ENCODE measurements at places on chromosomes 7 and 10. TPM values are rescaled to one million over a fixed set of nuclear protein-coding genes. Genes with fewer than 3 reads are reported as not detected.

DNA sequence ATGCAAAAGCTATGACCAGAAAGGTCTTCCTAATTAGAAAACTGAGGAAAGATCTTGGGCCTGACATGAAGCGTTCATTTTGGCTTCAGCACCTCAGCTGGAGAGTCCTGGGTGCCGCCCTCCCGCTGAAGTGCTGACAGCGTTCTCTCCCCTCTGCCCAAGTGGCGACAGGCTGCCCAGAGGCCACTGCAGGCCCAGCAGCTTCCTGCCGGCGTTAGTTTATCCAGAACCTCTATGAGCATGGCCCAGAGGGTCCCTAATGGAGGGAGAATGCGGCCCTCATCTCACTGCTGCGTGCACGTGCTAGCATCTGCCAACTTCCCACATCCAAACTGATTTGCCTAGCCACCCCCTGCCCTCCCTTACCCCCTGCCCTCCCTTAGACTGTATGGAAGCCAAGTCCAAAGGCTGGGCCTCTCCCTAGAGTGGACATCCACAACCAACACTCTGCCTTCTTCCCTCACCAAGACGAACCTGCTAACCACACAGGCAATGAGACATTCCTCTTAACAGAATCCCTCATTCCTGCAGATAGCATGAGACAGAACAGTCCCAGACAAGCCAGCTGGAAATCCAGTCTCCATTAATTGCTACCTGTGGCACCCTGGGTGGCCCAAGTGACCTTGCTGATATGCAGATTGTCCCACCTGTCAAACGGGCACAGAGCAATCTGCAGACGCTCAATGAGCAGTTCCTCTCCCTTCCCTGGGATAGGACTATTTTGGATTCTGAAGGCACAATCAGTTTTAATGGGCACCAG lies 108.4 kb downstream of the C10orf90 start:
- DNase-seq: no peak

DNA sequence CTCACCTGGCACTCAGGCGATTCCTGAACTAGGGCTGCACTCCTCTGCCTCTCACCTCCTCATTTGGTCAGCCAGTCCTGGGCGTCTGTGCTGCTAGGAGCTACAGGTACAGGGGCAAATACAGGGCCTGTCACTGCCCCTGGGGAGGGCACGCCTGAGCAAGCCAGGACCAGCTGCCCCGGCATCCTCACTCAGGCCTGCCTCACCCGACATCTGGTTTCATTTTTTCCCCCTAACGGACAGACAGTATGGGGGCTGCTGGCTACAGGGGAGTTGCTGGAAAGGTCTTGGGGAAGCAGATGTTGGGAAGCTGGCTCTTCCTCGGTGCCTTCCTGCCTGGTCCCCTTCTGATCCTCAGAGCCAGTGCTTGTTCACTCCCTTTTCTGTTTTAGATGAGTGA lies 77.3 kb upstream of the PPIF start:
- DNase-seq: no peak

The HGF gene
- 15.0 TPM for polyA plus RNA-seq

DNA sequence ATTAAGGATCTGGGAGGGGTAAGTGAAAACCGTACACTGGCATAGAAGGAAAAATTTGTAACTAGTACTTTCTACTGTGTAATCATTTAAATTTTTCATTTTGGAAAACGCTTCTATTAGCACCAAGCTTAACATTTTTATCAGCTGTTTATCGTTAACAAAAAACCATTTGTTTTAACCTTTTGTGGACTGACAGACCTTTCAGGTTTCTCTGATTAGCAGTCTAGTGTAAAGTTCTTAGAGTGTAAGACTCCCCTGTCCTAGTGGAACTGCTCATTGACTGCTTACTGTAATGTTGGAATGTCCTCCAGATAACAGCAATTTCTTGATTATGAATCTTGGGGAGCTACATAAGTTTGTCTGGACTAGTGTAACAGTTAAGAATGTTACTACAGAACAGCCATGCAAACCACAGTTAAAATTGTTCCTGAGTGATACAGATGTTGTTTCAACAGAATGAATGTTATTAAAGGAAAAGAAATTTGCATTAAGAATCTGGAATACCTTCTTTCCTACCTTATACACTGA lies 2.0 kb downstream of the DBF4 start:
- DNase-seq: no peak

DNA sequence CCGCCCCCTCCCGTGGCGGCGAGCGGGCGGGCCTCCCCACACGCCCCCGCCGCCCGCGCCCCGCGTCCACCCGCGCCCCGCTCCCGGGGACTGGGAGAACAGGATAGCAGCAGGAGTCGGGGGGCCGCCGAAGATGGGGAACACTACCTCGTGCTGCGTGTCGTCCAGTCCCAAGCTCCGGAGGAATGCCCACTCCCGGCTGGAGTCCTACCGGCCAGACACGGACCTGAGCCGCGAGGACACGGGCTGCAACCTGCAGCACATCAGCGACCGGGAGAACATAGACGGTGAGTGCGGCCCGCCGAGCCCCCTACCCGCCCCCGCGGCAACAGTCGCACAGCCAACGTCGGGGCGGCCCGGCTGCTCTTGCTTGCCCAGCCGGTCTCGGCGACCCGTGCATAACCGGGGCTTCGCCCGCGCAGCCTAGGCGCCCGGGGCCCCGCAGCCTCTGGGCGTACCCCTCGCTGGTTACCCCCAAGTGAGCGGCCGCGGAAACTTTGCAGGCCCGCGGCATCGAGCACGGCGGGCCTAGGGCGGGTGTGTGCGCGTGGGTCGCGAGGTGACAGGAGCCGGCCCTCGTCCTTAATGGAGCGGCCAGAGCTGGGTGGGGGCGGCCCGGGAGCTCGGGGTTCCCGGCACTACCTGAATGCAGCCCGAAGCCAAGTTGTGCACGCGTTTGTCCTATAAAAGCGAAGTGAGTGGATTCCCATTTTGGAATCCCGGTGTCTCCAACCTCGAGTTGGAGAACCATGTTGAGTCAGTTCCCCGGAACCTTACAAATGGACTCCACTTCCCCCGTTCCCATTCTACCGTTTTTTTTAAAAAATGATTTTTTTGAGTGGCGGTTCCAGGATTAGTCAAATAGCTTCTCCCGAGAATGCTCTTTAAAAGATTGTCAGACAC lies 863 bp downstream of the CCNY start:
- peak; percentile 14 for DNase-seq

All from right lung (tissue), 10 donors.